NB4 (cell line): ENCODE measurements at places on chromosomes 7 and 10.

- no peak for DNase-seq
These were observed 22.4 kb downstream of the PDE1C start for GRCh38 chr7:32047801-32048200.

DNA sequence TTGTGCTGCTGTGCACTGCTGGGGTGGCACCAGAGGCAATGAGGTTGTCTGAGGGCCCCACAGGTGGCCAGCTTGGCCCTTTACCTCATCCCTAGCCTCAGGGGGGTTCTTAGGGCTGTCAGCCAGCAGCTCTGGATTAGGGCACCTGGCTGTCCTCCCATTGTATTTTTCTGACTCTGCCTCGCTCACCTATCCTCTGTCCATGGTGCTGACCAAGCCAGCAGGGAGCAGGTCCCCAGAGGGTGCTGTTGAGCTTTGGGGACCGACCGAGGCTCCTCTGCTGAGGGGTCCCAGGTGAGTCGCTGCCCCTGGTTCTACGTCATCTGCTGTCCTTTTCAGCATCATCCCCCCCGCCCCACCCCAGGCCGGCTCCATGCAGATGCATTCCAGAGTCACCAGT, 32.1 kb upstream of the ZNF735 start:
- no peak for DNase-seq

- DNase-seq, result no peak
These were observed 3.7 kb upstream of the DNAJC12 start for GRCh38 chr10:67841737-67842136.

GRCh38 chr10:73931767-73932619, 21.1 kb downstream of the PLAU start:
- peak; percentile 64 for DNase-seq

- DNase-seq, result no peak
These were observed 160.2 kb downstream of the ETV1 start for GRCh38 chr7:13829231-13829630.

- no peak for DNase-seq
These were observed 197.7 kb upstream of the FRMD4A start for GRCh38 chr10:14528450-14528849.

- DNase-seq, result no peak
These were observed 130.4 kb upstream of the STEAP4 start for GRCh38 chr7:88437132-88437531.

DNA sequence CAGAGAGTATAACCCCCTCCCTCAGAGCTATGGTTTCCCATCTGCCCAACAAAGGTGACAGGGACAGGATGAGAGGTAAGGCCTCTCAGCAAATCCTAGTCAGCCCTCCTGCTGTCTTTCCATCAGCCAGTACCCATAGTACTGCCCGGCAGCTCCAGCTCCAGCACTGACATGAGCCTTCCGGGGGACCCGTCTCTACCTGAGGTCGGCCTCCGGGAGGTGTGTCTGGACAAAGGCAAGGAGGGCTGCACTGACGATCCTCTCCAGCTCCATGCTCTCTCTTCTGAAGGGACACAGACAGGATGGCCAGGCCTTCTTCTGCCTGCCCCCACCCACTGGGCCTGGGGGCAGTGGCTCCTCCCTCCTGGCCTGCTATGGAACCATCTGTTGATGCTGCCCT, 4.3 kb downstream of the FBXL15 start:
- no peak for DNase-seq

- no peak for DNase-seq
These were observed 139.9 kb downstream of the ARL4A start for GRCh38 chr7:12827219-12827821.

DNA sequence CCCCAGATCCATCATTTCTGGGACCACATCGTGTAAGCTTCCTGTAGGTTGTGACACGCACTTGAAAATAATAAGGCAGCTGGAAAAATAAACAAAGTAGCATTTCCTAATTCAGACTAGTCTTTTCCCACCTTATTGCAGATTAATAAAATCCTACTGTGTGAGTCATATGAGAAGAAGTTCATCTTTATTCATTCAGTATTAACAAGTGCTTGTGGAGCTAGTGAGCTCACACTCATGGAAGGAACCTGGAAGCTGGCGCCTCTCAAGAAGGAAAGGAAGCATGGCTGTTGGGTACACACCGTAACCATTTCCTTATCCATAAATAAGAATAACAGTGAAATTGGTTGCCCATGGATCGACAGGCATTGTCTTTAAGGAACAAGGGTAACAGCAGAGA, 152.6 kb upstream of the PFKP start:
- DNase-seq, result no peak

GRCh38 chr10:102523250-102524029, 19.7 kb downstream of the SUFU start:
- DNase-seq, result no peak

DNA sequence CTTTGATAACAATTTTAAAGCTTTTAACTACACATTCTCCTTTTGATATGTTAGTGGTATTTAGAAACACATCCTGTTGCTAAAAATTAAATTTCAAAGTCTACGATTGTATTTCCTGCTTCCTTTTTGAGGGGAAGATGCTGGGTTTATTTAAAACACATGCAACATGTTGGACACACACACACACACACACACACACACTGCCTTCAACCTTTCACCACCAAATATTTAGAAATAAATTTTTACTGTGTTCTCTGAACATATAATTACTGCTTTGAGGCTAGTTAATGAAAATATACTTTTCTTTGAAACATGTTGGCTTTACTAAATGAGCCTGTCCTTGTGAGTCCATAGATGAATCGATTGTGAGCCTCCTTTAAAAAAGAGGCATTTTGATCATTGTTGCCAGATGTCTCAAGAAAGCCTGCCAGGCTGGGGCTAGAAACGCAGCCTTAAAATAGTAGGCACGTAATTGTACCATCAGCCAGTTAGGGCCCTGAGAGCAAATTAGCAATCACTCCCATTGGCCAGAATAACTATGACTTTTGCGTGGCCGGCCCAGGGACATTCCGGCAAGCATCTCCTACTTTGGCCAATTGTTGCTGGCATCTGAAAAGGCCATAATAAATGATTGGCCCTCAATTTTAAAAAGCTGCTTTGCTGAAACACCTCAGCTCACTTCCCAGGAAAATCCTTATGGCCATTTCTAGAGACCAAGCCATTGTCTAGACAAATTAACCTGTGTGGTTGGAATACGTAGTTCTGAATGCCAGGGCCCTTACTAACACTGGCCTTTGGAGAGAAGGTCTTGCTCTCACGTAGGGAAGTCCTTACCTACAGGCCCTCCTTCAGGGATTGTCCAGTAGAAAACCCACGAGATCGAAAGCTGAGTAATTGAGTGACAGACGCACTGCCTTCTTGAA, 9.9 kb upstream of the TEX36 start:
- DNase-seq, result no peak

GRCh38 chr7:74356589-74357315, 67.5 kb downstream of the CLIP2 start:
- DNase-seq, result no peak

- peak; percentile 90 for DNase-seq
These were observed 28.2 kb downstream of the MINDY4 start for GRCh38 chr7:30799206-30799975.

DNA sequence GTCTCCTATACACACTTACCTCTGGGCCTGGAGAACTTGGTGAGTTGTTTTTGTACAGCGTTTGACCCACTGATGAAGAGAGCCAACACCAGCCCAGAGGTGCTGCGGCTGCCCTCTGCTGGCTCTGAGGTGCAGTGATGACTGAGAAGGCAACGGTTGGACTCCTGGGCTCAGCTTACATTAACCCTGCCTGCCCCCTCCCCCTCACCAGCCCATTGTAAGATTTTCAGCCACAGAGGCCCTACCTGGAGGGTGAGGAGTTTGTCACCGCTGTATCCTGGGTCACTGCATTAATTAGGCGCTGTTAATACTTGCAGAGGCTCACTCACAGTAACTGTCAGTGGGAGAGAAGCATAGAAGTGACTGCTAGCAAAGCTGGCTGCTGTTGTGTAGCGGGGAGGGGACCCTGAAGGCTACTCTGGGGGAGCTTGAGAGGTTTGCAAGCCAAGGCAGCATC, 19.0 kb upstream of the ANKRD2 start:
- peak; percentile 71 for DNase-seq

DNA sequence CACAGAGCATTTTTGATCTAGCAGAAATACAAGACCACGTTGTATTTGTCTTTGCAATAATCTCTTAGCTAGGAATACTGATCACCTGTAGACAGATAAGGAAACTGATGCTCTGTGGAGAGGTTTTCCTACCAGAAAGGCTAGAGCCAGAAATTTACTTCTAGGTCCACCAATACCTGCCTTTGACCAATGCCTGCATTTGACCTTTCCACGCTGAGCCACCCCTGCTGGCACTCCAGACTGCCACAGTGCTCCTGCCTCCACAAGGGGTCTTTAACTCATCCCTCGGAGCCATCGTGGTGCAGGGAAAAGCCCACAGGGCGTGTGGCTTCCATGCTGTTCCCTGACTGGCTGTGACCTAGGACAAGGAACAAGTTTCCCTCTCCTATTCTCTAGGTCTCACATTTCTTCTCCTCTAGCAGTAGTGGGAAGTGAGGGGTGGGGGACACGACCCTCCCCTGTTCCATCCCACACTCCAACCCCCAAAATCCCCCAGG, 1.5 kb upstream of the ELN start:
- no peak for DNase-seq

DNA sequence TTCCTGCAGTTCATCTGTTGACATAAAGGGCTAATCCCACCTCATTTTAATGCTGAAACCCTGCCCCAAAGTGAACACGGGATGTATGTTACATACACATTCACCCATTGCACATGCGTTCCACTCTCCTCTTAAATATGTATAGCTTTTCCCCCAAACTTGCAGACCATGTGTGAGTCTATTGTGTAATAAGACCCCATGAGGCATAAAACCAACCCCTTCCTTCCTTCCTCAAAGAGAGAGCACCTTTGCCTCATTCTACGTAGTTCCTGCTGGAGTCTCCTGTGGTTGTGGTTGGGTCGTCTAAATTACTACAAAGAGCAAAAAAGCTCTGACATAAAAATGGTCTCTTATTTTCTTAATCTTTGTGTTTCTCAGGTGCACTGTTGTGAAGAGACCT, 345.7 kb upstream of the KLF6 start:
- DNase-seq, result peak; percentile 87

- DNase-seq, result no peak
These were observed 1.1 kb upstream of the HOXA3 start for GRCh38 chr7:27153526-27153925.

DNA sequence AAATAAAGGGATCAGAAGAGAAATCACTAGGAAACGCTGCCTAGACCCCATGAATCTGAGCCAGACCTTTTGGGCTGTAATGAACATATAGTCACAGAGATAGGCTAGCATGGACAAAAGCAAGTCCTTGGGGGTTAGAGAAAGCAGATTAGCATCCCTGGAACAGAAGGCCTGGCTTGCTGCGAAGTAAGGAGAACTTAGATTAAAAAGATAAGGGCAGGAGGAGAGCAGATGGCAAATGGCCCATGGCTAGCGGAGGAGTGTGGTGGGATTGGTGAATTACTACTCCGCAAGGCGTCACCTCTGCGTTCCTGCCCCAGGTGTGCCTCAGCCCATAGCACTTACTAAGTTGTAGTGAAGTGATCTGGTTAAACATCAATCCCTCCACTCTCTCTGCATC, 92.3 kb upstream of the ZNF438 start:
- no peak for DNase-seq

DNA sequence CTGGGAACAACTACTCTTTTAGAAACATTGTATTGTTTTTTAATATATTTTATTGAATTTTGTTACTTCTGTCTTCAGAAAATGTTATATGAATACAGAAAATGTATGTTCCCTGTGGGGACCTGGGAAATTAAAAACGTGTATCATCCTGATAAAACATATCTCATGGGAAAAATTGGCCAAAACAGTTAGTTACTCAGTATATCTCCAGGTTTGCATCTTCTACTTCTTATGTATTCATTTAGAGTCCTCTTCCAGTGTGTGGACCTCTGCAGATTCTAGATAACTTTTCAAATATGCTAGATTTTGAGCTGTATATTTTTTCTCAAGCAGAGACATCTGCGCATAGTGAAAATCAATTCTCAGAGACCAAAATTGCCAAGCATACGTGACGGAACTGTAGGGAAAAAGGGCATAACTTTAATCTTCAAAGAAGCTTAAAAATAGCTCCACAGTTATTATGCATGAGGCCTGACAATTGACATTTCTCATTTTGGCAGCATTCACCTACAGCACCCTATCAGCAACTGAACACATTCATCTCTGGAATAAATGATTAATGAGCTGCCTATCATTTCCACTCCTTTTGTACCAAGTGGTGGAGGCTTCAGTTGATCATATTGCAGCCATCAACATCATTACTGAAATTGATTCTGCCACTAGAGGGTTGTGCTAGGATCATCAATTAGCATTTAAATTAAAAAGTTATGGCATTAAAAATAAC, 26.4 kb upstream of the UMAD1 start:
- no peak for DNase-seq

GRCh38 chr7:88842201-88842600, 46.7 kb upstream of the TEX47 start:
- DNase-seq, result no peak

DNA sequence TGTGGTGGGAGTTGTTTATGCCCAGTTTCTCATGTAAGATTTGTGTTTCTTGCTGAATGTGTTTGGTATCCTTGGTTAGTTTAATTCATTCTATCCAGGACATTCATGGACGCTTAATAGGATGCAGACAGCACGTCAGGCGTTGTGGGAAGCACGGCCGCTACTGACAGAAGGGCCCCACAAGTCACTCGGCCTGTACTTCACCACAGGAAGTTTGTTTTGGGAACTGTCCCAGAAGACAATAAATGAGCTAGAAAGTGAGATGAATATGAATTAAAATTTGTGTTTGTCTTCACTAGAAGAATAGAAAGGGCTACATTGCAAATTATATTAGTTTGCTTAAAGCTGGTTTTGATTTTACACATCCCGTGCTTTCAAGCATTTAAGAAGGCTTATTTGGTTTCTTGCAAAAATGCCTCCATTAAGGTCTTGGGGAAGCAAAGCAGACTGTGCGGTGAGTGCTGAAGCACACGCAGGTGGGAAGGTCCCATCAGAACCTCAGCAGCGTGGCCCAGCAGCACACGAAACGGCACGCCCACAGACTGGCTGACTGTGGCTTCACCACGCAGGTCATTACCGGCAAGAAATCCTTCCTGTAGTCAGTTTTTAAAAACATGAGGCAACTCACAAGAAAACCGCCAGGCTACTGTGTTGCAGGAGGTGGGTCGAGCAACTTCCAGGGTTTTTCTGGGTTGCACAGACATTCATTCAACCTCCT, 74.1 kb downstream of the VIPR2 start:
- DNase-seq, result peak; percentile 56

GRCh38 chr10:77993620-77994019, 35.7 kb downstream of the POLR3A start:
- no peak for DNase-seq

DNA sequence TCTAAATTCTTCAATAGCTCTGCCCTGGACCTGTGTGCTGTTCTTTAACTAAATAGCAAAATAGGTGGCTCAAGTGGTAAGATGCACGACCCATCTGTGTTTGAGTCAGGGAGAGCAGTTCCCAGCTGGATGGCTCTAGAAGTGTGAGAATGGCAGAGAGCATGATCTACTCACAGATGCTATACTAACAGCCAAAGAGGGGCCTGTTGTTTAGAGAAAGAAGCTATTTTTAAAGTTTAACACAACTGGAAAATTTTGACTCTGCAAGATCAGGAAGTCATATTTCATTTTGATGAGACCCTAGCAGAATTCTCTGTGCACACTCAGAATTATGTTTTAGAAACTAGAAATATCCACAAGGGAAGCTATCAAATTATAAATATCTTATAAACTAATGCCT, 87.4 kb upstream of the PIP4K2A start:
- no peak for DNase-seq

- DNase-seq, result no peak
These were observed 90.4 kb downstream of the SVOPL start for GRCh38 chr7:138610671-138611170.
